NCI-H187 treated with DMSO at 0.1 percent for 48 hours (cell line): ENCODE measurements at places on chromosomes 3 and 15.

GRCh38 chr3:171753665-171754408 is 56.4 kb downstream of the PLD1 start:
- DNase-seq, result no peak

GRCh38 chr3:23648326-23648995 is 157.3 kb upstream of the UBE2E1 start:
- no peak for DNase-seq

DNA sequence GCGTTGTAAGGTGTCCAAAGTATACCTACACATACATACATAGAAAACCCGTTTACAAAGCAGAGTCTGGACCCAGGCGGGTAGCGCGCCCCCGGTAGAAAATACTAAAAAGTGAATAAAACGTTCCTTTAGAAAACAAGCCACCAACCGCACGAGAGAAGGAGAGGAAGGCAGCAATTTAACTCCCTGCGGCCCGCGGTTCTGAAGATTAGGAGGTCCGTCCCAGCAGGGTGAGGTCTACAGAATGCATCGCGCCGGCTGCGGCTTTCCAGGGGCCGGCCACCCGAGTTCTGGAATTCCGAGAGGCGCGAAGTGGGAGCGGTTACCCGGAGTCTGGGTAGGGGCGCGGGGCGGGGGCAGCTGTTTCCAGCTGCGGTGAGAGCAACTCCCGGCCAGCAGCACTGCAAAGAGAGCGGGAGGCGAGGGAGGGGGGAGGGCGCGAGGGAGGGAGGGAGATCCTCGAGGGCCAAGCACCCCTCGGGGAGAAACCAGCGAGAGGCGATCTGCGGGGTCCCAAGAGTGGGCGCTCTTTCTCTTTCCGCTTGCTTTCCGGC is 318.6 kb downstream of the FGF12 start:
- no peak for DNase-seq

- DNase-seq, result no peak
Observed at GRCh38 chr15:20340931-20341661, 200.5 kb downstream of the GOLGA6L6 start.

GRCh38 chr3:148106062-148106461 is 591.6 kb upstream of the AGTR1 start:
- no peak for DNase-seq

GRCh38 chr3:156383441-156384025 is 171.4 kb downstream of the SSR3 start:
- DNase-seq, result no peak

- no peak for DNase-seq
Observed at GRCh38 chr3:59606638-59607266, 556.9 kb upstream of the CFAP20DC start.

GRCh38 chr15:77329202-77329601 is 90.7 kb downstream of the PEAK1 start:
- no peak for DNase-seq

GRCh38 chr3:102125994-102126368 is 276.7 kb downstream of the NFKBIZ start:
- DNase-seq, result no peak

DNA sequence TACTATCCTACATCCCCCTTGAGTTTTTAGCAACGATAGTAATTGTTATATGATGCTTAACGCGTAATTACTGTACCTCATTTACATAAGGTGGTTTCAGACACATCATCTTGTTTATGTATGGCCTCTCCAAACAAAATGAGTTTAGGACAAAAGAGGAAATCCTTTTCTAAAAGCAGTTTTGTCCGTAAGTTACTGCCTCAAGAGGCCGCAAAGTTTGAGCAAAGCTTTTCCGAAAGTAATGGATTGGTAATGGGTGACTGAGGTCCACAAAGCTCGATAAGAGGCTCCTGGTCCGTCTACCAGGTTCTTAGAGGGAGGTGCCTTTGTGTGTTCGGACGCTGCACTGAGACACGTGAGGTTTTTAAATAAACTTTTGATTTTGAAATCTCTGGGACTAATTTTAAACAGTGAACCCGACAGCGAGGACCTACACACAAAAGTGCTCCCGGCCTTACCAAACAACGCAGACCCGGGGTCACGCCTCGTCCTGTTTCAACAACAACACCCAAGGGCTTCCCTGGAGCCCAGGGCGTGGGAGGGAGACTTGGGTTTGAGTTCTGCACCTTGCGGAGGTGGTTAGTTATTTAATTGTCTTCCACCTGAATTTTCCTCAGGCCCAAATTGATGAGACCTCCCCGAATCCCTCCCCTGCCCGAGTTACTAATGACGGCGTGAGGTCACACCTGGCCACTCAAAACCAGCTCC is 456 bp upstream of the C15orf61 start:
- DNase-seq, result no peak
